Kidney epithelial cell (primary cell): ENCODE measurements at places on chromosomes 12 and 14.
A peak's percentile ranks its signal among the peaks of the same experiment; 100 is the strongest.

DNA sequence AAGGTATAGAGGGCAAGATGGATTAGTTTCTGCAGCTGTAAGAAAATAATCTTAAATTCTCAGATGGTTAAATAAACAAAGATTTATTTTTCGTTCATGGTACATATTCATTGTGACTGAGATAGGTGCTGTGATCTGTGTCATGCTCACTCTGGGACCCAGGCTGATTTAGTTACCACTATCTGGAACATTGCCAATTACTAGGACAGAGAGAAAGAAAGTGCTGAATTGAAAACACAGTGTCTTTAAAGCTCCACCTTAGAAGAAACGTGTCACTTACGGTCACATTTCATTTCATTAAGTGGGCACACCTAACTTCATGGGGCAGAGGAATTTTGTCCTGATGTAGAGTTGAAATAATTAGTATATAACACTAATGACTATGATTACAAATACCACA is 430.0 kb downstream of the CCDC91 start:
- DNase-seq = no peak

- no peak for DNase-seq
Observed at GRCh38 chr14:76654573-76655108, 106.6 kb upstream of the VASH1 start.

GRCh38 chr12:116067892-116068291 is 209.6 kb downstream of the MED13L start:
- no peak for DNase-seq

DNA sequence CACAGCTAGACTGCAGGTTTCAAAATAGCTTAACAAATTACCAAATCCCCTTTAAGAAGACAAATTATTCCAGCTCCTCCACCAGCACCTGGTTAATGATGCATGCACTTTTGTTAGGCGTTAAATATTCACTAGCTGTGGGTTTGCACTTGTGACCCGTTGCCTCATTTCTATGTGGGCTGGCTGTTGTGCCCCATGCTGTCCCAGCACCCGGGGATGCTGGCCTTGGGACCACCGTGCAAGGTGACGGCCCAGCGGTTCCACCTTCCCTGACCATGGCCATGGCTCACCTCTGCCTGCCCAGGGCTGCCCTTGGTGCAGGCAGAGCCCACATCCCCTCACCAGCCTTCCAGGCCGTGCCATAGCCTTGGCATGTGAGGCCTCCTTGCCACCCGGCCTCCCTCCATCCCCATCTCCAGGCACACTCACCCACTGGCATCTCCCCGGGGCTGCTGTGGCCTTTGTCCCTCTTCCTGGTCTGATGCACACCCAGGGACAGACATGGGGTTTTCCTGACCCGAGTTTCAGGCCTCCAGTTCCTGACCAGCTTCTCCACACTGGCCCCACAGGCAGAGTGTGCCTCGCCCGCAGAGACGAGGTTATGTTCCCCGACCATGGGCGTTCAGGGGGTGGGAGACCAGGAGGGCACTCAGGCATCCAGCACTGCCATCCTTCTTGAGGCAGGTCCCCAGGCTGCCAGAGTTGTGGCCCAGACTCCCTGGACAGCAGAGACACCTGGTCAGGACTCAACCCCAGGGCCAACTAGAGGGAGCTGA is 20.3 kb upstream of the C14orf180 start:
- DNase-seq = peak; percentile 10

DNA sequence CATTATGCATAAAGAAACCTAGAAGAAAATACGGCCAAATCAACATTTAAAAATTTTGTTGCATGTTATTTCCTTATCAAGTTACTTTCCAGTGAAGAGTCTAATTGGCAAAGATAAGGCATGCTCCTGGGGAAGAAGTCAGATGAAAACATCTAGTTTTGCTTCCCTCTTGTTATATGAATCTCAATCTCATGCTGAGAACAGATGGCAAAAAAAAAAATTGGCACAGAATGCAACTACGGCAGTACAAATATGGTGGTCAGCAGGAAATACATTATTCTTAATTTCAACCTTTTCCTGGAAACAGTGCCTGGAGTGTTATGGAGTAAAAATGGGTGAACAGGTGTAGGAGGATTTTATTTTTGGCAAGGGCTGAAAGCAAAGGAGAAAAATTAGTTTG is 32.8 kb downstream of the HECTD4 start:
- DNase-seq = no peak

- DNase-seq = no peak
Observed at GRCh38 chr12:88756153-88756552, 175.9 kb upstream of the KITLG start.

DNA sequence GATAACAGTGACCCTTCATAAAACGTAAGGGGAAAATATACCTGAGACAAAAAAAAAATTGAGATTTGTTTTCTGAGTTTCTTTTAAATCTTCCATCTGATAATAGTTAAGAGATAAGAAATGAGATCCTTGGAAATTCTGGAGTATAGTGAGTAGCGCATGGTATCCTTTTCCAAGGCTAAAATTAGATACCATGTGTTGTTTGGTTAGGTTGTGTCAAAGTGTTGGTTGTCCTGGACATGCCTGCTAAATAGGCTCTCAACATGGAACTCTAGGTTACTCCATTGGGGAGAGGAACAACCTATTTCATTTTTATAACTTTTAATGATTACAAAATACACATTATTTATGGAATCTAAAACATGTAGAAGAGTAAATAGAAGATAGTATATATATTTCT is 14.8 kb downstream of the PYGL start:
- DNase-seq = no peak

GRCh38 chr12:570435-570920 is 92.8 kb downstream of the NINJ2 start:
- DNase-seq = peak; percentile 52

DNA sequence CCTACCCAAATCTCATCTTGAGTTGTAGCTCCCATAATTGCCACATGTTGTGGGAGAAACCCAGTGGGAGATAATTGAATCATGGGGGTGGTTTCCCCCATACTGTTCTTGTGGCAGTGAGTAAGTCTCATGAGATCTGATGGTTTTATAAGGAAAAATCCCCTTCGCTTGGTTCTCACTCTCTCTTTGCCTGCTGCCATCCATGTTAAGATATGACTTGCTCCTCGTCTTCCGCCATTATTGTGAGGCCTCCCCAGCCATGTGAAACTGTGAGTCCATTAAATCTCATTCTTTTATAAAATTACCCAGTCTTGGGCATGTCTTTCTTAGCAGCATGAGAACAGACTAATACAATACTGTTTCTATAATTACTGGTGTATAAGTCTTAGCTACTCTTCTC is 6.5 kb upstream of the BCAT1 start:
- no peak for DNase-seq
